ENCODE measurements at places on chromosomes 16 and 17.

GRCh38 chr17:51428668-51429495 is 168.5 kb downstream of the UTP18 start:
- DNase-seq, result no peak

DNA sequence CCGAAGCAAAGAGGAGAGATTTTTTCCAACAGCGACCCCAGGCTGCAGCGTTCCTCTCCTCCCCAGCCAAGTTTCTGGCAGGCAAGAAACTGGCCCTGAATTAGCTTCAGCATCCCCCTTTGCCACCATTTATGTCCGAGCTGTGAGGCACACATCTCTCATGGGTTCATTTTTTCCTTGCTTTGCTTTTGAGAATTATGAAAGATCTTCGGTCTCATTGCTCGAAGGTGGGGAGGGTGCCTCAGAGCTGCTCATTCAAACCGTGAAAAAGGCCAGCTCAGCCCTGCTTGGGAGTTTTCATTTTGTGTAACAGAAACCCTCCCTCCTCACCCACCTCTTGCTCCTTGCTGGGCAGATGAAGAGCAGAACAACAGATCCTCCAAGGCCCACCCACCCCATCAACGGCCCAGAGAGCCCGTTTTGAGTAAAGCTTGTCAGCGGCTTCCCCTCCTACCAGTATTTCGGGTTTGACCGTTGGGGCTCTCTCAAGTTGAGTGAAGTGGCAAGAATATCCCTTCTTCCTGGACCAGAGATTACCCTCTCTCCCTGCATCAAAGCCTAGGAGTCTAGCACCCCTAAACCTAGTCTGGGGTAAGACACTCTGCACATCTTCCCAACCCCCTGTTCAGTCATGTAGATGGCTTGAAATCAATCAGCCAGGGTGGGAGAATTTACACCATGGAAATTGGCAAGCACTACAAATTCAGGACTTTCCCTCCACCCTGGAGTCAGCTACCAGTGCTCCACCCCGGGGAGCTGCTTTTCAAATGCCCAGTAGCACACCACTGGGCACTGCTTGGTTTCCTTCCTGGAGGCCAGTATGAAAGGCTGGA is 1.8 kb downstream of the CCR7 start:
- DNase-seq, result no peak

DNA sequence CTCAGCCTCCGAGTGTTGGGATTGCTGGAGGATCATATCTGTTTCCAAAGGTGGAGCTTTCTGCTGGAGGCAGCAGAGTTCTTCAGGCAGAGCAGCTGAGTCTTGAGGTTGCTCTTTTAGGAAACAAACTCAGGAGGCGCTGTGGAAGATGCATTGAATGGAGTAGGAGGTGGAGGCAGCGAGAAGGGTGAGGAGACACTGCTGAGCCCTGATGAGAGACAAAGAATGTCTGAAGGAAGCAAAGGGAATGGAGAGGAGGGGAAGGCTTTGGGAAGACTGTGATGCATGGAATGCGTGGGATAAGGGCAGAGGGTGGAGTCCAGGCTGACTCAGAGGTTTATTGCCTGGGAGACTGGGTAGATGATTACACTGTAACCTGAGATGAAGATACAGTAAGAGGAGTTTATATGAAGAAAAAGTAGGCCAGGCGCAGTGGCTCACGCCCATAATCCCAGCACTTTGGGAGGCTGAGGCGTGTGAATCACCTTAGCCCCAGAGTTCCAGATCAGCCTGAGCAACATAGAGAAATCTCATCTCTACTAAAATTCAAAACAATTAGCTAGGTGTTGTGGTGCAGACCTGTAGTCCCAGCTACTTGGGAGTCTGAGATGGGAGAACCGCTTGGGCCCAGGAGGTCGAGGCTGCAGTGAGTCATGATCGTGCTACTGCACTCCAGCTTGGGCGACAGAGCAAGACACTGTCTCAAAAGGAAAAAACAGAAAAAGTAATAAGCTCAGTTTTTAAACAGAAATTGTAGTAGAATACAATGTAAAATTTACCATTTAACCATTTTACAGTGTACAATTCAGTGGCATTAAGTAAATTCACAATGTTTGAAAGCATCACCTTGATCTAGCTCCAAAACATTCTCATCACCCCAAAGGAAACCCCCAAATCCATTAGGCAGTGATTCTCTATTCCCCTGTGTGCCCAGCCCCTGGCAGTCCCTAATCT is 17.8 kb upstream of the TMEM219 start:
- DNase-seq, result no peak

DNA sequence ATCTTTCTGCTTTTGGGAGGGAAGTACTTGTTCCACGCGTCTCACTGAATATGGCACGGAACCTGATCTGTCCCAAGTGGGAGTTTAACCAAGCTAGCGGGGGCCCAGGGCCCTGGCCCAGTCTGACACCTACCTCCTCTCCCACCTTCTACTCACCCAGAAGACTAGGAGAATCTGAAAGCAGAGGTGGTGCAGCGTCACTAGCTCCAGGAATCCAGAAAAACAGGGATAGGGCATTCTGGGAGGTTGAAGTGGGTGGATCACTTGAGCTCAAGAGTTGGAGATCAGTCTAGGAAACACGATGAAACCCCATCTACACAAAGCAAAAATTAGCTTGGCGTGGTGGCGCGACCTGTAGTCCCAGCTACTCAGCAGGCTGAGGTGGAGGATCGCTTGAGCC is 163.5 kb upstream of the ZNF267 start:
- DNase-seq, result no peak

DNA sequence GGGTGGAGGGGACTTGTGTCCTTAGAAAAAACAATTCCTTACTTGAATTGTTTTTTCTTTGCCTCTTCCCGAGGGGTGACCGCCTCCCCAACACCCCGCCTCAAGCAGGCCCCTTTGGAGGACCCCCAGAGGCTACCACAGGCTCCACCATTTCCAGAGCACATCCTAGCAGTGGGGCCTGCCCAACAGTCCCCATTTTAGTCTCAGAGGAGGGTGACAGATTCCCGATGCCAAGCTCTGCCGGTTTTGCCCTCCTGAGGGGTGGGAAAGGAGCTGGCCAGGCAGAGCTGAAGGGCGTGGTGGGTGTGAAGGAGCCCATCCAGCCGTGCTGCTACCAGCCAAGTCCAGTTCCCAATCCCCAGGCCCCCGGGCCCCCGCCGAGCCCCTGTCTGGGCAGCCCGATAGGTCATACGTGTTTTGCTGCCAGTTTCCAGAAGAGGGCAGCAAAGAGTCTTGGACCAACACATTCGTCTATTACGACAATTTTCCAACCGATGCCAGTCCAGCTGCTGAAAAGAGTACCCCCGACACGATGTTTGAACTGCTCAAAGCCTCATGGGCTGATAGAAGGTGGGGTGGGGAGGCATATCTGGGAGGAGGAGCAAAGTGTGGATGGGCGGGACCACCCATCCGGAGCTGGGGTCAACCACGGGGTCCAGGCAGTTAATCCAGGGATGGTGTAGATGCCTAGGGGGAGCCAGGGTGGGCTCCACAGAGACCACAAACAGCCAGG is 18.8 kb upstream of the GAA start:
- peak; percentile 69 for DNase-seq

DNA sequence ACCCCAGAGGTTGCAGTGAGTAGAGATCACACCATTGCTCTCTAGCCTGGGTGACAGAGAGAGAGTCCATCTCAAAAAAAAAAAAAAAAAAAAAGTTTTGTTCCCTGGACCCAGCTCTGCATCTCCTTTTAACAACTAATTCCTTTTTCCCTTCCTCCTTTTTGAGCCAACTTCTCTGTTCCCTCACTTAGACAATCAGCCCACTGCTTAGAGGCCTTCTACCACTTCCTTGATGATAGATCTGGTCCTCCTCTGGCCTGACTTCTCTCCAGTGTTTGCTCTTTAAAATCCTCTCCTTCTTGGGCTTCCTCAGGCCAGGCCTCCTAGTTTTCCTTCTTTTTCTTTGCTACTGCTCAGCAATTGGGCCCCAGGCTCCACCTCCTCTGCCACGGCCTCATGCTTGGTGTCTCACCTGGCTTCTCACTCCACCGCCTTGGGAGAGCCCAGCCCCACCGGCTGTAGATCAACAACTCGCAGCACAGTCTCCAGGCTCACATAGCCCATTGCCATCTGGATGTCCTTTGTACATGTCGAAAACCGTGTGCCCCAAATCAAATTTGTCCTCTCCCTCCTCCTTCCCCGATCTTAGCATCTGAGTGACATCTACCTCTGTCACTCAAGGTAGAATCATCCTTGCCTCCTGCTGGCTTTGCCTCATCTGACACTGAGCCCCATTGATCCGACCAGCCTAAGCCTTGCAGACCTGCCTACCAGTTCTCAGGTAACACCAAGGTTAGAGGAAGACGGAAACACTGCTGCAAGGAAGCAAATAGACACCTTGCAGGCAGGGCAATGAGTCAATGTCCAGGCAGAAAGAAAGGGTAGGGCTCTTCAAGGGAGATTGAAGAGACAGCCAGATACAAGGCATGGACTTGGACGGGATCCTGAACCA is 17.4 kb downstream of the ARHGAP27 start:
- no peak for DNase-seq

Data from cerebellum (tissue), 4 donors.